ENCODE measurements at places on chromosomes 4 and X.

DNA sequence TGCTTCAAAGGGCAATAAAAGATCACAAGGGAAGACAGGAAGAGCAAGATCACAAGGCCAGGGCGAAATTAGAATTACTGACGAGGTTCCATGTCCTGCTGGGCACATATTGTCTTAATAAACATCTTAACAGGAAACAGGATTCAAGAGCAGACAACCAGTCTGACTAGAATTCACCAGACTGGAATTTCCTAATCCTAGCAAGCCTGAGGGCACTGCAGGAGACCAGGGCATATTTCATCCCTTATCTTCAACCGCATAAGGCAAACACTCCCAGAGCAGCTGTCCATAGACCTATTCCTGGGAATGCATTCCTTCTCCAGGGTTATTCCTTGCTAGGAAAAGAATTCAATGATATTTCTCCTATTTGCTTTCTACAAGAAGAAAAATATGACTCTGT, 12.4 kb upstream of the TDO2 start:
- DNase-seq = no peak

GRCh38 chr4:19880206-19880605, 371.5 kb upstream of the SLIT2 start:
- DNase-seq = no peak

DNA sequence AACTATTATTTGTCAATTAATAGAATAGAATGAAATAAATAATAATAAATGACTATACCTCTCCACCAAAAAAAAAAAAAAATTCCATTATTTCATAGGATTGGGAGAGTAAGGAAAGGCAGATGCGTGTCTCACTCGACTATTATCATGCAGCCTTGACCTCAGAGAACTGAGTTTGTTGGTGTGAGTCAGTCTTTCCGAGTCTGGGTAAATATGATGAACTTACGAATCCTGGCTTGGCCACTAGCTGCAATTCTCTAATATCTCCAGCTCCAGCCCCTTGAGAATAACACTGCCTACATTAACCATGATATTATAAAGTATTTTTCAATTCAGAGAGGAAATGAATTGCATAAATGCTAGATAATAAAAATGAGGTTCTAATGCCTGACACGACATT, 46.6 kb upstream of the DHX15 start:
- DNase-seq = no peak

DNA sequence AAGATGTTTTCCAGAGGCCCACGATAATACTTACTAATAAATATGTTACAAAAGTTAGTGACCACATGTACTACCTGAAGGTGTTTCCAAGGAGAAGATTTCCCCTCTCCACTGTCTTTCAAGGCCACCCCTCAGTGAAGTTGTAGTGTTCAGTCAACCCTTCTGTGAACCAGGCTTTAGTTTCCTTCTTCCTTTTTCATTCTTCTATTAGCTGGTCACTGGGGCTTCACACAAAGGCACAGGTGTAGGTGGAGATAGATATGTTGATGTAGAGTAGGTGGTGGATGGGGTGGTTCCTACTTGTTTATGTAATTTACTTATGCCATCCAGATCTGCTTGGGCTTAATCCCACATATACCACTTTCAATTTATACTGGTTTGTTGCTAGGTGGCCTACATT, 43.3 kb upstream of the ADAM29 start:
- DNase-seq = no peak

GRCh38 chrX:136386826-136387225, 86.1 kb downstream of the ADGRG4 start:
- DNase-seq = no peak

DNA sequence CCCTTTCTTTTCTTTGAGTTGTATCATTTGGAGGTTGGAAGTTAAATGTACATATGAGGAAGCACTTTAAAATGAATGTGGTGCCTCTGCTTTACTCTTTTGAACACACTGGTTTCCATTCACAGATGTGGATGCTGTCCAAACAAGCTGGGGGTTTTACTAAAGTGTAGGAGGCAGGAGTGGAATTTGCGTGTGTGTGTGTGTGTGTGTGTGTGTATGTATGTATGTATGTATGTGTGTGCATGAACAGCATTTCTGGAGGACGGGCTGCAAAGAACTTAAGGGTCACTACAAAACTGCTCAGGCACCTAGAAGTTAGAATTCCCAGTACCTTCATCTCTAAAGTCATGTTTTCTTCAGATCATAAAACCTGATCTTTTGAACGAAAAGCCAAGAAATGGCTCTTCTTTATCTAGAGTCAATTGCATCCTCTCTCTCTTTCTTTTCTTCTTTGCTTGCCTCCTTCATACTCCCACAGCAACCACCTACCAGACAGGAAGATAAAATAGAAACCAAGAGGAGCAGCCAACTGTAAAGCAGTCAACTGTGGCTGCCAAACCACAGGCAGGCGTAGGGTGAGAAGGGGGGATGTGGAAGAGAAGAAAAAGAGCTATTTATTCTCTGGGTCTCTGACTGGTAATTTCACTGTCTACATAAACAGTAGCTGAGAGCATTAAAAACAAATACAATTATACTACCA, 177.0 kb upstream of the RASGEF1B start:
- no peak for DNase-seq
